ENCODE measurements at places on chromosomes 7 and 10. TPM values are rescaled to one million over a fixed set of nuclear protein-coding genes. Genes with fewer than 3 reads are reported as not detected.

The PLXNA4 gene
- 7.9 TPM for total RNA-seq

The BMPER gene
- total RNA-seq: 39.5 TPM

The ITPRID1 gene
- not detected for total RNA-seq

The LIPF gene
- not detected for total RNA-seq

The TYW1 gene
- 15.8 TPM for total RNA-seq

The SLC26A5 gene
- total RNA-seq: not detected

The ARHGEF35 gene
- total RNA-seq: 1.5 TPM

The PVRIG gene
- 0.19 TPM for total RNA-seq

The CALHM1 gene
- not detected for total RNA-seq

The SLC26A3 gene
- not detected for total RNA-seq

The NRCAM gene
- total RNA-seq: 2.3 TPM

The PDE1C gene
- 13.0 TPM for total RNA-seq

The STEAP1B gene
- total RNA-seq: 25.3 TPM

The C10orf105 gene
- total RNA-seq: not detected

The CPA1 gene
- total RNA-seq: not detected

All from regular cardiac myocyte (primary cell).